ENCODE measurements at places on chromosomes 5 and 9.

GRCh38 chr9:98020476-98021145 is 35.9 kb upstream of the NANS start:
- no peak for DNase-seq

DNA sequence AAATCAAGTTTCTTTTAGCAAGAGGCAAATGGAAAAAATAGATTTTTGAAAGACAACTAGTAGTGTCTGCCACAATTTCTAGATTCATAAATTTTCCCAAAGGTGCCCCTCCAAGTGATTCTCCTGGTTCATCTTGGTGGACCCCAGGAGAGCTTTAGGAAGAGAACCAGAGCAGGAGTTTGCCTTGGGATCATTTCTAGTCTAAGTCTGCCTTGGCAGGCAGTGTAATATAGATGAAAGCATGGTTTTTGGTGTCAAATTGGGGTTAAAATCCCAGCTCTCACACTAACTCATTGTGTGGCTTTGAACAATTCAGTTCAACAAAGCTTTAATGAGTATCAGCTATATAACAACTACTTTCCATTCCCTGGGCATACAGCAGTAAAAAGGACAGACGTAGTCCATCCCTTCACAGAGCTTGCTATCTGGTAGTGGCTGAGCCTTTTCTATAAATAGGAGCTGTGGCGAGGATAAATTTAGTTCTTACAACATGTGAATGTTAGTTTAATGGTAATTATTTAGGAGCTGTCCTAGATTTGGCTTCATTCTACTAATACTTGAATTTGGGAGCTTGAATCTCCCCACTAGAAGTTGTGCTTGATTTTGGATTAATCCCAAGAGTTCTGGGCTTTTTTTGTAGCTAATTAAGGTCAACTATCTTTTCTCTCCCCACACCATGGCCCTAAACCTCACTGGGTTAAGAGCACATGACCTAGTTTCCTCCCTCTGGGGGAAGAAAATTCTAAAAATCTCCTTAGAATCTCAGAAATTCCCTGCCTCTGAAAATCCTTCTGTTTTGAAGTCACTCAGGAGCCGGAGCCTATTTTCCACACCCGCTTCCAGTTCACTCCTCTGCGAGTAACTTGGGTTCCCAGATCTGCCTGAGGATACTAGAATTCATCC is 197.8 kb downstream of the PCSK1 start:
- no peak for DNase-seq

DNA sequence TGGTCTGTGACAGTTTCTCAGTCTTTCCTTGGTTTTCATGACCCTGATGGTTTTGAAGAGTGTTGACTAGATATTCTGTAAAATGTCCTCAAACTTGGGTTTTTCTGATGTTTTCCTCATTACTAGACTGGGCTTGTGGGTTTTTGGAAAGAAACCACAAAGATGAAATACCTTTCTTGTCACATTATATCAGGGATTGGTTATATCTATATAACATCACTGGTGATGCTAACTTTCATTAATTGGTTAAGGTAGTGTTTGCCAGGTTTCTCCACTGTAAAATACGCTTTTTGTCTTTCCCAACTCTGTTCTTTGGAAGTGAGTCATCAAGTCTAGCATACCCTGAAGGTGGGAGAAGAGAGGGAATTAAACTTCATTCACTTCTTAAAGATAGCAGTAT is 3.3 kb upstream of the IL31RA start:
- no peak for DNase-seq

GRCh38 chr5:39654715-39655114 is 229.9 kb upstream of the DAB2 start:
- no peak for DNase-seq

GRCh38 chr5:82560561-82560960 is 282.4 kb upstream of the RPS23 start:
- no peak for DNase-seq

- DNase-seq: no peak
Observed at GRCh38 chr5:166441-167372, 24.6 kb upstream of the LRRC14B start.

GRCh38 chr9:935348-935965 is 41.0 kb upstream of the DMRT3 start:
- no peak for DNase-seq

DNA sequence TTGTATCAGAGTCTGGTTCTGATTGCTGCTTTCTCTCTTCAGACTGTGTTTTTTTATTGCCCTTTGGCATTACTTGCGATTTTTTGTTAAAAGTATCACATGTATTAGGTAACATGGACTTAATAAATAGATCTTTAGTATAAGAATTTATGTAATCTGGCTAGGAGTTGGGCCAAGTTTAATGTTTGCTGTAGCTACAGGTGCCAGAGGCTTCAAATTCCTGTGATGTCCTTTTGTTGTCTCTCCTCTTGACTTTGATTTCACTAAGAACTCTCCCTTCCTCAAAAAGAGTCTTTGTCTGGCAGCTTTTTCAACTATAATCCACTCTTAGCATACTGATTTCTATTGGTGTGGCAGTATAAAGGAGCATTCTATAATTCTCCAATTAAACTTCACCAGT is 313.1 kb downstream of the DTWD2 start:
- no peak for DNase-seq

DNA sequence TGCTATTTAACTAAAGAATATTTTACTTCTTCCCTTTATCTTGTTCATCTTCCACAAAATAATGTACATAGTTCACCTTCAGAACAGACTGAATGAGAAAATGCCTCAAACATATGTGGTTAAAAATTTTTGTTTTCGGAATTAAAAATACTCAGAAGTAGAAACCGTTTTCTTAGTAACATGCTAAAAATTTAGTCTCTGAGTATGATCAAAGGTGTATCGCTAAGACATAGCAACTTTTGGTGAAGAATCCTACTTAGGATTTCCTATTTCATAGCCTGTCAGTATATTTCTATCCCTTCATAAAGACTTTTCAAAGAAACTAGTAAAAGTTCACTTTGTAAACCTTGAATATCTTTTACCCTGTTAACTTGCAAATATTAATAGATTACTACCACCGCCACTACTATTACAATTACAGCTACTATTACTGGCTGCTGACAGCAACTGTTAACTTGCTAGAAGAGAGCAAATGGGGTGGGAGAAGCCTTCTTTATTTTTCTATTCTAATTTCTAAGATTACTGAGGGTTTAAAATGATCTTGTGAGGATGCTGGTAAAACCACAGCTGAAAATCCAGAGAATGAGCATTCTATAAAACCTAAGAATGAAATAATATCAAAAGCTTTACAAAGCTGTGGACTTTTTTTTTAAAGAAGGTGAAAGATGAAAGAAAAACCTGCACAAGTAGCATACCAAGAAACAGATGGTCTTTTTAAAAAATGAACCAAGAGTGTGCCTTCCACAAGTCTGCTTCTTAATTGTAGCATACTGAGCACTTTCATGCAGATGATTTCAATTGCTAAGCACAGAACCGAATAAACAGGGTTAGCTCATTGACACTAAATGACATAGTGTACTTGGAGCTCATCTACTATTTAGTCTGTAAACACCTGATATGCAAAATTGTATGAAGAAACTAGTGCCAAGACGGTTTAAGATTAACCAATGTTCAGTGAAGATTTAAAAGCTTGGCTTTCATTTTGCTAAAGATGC is 246.3 kb upstream of the EFNA5 start:
- DNase-seq: no peak

DNA sequence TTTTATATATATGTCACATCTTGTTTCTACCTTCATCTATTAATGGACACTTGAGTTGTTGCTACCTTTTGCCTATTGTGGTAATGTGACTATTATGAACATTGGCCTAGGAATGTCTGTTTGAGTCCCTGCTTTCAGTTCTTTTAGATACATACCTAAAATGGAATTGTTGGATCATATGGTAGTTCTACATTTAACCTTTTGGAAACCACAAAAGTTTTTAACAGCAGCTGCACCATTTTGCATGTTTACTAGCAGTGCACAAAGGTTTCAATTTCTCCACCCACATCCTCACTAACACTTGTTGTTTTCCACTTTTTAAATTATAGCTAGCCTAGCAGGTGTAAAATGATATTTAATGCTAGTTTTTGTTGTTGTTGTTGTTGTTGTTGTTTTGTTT is 88.4 kb downstream of the GALNT10 start:
- no peak for DNase-seq

- no peak for DNase-seq
Observed at GRCh38 chr5:177134697-177135225, 1.2 kb downstream of the NSD1 start.

- no peak for DNase-seq
Observed at GRCh38 chr9:37929441-37929895, 25.5 kb upstream of the SLC25A51 start.

- no peak for DNase-seq
Observed at GRCh38 chr5:71573591-71573990, 13.5 kb upstream of the MCCC2 start.

DNA sequence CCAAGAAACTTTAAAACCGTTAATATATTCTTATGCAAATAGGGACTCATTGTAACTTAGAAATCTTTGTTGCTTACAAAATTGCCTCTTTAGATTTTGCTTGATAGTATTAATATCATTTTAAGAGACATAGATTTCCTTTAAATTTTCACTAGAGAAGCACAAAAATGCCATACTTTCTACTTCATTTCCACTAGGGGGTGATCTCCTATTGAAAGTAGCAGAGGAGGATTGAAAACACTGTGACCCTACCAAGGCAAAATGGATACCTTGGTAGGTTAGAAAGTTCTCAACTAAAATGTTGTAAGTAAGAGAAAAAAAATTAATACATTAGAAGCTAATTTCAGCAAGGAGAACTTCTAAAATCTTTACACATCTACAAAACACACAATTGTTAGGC is 204.9 kb downstream of the CHSY3 start:
- DNase-seq: no peak

DNA sequence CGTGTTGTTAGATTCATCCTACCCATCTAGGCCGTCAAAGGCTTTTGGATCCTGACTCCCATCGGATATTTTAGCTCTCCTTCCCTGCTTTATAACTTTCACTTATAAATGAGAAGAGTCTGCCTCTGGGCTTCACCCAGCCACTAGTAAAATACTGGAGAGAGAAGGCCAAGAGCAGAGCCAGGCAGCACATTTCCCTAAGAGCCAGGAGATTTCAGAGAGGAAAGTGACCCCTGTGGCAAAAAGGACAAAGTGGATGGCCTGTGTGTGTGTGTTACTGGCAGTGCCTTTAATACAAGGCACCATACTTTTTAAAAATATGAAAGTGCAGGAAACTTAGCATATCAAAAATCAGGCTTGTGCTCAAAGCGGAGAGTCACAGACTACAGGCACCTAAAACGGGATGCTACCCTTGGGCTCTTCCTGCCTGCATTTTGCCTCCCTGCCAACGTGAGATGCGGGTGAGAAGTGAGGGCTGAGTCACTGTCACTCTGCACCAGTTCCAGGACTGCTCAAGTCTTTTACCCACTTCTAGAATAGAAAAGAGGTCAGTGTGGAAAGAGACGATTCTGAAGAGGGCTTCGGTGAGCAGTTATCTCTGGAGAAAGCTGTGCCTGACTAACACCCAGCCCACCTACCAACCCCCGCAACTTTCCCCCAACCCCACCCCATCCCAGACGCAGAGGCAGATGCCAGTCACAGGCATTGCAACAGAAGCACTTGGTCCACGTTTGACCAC is 15.9 kb downstream of the NFIL3 start:
- no peak for DNase-seq

GRCh38 chr9:93574091-93574899 is 2.1 kb upstream of the PHF2 start:
- no peak for DNase-seq

- no peak for DNase-seq
Observed at GRCh38 chr5:100026606-100027005, 508.6 kb upstream of the FAM174A start.

DNA sequence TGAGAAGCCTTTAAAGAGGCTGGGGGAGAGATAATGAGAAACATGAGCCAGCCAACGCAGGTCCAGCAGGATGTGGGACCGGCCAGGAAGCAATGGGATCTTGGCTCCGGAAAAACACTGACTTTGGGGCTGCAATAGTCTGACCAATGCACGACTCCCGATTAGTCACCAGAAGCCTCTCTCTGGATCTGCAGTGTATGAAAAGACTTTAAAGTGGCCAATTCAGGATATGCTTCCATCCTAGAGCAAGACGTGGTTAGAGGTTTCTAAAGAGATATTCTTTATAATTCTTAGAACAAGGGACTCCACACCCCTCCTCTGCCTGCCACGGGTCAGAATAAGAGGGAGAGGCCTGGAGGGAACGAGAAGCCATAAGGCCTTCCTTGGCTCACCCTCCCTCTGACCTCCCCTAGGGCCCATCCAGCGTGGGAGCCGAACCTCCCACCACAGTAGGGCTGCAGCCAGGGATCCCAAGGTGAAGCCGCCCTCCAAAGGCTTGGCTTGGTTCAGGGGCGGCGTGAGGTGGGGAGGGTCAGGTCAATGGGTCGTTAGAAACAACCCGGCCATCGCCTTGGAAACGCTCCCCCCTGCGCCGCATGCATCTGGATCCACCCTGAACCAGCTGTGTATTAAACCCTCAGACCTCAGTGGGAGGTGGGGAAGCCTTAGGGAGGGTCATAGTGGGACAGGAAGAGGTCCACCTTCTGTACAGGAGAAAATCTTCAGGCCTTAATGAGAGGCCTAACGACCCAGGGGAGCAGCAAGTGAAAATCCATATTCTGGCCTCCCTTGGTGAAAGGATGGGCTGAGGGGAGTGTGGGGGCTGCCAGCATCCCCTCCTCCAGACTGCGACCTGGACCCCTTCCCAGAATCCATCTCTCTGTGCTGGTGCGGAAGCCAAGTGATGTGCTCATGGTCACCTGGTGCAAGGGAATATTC is 11.1 kb downstream of the FGF1 start:
- DNase-seq: no peak

GRCh38 chr9:104984121-104984520 is 56.2 kb upstream of the ABCA1 start:
- DNase-seq: no peak

DNA sequence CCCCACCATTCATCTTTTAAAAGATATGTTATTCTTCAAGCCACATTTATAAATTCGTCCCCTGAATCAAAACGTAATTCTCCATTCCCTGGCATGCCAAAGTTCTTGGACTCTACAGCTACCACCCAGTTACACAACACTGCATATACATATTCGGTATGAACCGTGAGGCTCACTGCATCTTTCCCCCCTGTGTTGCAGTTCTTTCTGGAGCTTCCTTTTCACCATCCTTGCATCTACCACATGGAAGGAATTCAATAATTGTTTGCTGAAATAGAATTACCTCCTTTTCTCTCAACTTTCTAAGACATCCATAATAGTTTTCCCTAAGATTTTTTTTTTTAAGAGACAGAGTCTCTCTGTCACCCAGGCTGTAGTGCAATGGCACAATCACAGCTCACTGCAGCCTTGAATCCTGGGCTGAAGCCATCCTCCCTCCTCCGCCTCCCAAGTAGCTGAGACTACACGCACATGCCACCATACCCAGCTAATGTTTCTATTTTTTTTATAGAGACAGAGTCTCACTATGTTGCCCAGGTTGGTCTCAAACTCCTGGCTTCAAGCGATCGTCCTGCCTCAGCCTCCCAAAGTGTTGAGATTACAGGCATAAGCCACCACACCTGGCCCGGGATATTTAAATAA is 3.3 kb downstream of the LPAR1 start:
- DNase-seq: no peak

- no peak for DNase-seq
Observed at GRCh38 chr9:111250875-111251842, 78.9 kb downstream of the OR2K2 start.

GRCh38 chr5:83718195-83718825 is 2.3 kb downstream of the HAPLN1 start:
- peak; percentile 9 for DNase-seq

Measured in stimulated activated naive CD8-positive, alpha-beta T cell treated with anti-CD3 and anti-CD28 coated beads, Interleukin-15, amount 100 ng/mL, for 72 hours (primary cell).